ENCODE measurements at places on chromosomes 5 and 9.

- peaks cover 13% of the 10 kb centered on the region for H3K27me3 ChIP-seq
- no peaks in the 10 kb centered on the region for H3K36me3 ChIP-seq
- H3K27ac ChIP-seq: no peak overlapping the region
- DNase-seq: no peak
- H3K4me3 ChIP-seq: no peak overlapping the region
Measured at GRCh38 chr5:90274216-90274615, 135.3 kb downstream of the CETN3 start.

- H3K4me3 ChIP-seq: peak overlapping the region; percentile 88
- H3K36me3 ChIP-seq: no peaks in the 10 kb centered on the region
- no peaks in the 10 kb centered on the region for H3K27me3 ChIP-seq
- peaks cover 61% of the 10 kb centered on the region for H3K4me1 ChIP-seq
- no peak for DNase-seq
- H3K27ac ChIP-seq: peak overlapping the region; percentile 96
Measured at GRCh38 chr5:102762095-102762534, 7.0 kb downstream of the PAM start.

DNA sequence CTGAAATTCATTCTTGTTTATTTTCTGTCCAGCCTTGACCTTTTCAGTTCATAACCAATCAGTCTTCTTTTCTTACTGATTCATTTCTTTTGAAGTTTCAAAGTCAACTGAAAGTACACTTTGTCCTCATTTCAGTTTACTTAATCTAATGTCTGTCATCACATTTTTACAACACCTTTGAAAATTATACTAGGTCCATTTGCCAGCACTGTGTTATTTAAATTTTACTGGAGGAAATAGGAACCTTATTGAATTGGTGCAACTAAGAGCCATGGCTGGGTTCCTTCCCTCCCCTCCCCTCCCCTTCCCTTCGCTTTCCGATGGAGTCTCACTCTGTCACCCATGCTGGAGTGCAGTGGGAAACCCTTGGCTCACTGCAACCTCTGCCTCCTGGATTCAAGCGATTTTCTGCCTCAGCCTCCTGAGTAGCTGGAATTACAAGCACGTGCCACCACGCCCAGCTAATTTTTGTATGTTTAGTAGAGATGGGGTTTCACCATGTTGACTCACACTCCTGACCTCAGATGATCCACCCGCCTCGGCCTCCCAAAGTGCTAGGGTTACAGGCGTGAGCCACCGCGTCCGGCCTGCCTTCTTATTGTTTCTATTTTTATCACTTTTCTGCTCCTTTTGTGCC, 6.3 kb downstream of the RMI1 start:
- H3K27ac ChIP-seq: no peak overlapping the region
- peaks cover 9% of the 10 kb centered on the region for H3K4me1 ChIP-seq
- peak overlapping the region; percentile 36 for H3K4me3 ChIP-seq
- no peaks in the 10 kb centered on the region for H3K27me3 ChIP-seq

- peaks cover 11% of the 10 kb centered on the region for H3K4me1 ChIP-seq
- H3K4me3 ChIP-seq: no peak overlapping the region
- H3K27ac ChIP-seq: no peak overlapping the region
- H3K27me3 ChIP-seq: no peaks in the 10 kb centered on the region
- H3K36me3 ChIP-seq: peaks cover 6% of the 10 kb centered on the region
- no peak for DNase-seq
Measured at GRCh38 chr5:65821966-65822365, 100.0 kb downstream of the NLN start.

DNA sequence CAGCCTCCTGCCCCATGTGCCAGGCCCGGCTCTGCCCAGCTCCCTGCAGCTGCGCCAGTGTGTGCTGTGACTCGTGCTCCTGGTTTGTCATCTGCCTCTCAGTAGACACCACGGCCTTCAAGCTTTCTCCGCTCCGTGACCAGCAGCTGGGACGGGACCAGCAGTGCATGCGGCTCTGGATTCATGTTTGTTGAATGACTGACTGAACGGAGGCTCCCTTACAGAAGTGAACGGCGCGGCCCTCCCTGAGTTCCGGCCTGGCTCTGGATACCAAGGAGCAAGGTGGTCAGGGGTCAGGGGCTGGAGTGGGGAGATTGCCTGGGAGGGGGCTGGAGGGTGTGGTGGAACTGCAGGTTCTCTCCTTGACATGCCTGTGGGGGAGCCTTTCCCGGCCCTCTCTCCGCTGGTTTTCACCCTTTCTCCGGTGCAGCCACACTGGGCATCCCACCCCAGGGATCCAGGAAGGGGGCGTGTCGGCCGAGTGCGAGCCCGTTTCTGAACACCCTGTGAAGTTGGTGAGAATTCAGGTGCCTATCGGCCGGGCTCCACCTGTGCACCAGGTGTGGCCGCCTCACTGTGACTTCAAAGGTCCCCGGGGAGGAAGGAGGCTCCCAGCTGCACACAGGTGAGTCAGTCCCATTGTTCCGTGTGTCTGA, 11.1 kb upstream of the CEP72 start:
- no peak overlapping the region for H3K27ac ChIP-seq
- peaks cover 2% of the 10 kb centered on the region for H3K36me3 ChIP-seq
- peaks cover 15% of the 10 kb centered on the region for H3K4me1 ChIP-seq
- no peak overlapping the region for H3K4me3 ChIP-seq
- H3K27me3 ChIP-seq: peaks cover 67% of the 10 kb centered on the region

DNA sequence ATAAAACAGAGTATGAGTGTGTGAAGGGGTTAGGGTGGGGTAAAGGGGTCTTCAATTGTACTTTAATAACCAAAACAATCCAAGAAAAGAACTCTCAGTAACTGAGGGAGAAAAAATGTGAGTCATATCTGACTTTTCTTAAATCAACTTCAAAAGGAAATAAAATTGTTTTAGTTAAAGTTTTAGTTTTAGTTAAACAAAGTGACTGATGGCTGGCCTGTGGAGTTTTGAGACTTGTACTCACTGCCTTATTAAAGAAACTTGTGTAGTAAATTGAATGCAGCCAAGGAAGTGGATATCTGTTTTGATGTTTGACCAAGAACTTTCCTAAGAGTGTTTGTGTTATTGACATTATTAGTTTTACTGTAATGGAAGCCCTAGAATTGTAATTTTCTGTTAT, 2032.6 kb downstream of the MAT2B start:
- no peak overlapping the region for H3K4me3 ChIP-seq
- DNase-seq: no peak
- no peaks in the 10 kb centered on the region for H3K36me3 ChIP-seq
- H3K27me3 ChIP-seq: no peaks in the 10 kb centered on the region
- H3K4me1 ChIP-seq: no peaks in the 10 kb centered on the region

DNA sequence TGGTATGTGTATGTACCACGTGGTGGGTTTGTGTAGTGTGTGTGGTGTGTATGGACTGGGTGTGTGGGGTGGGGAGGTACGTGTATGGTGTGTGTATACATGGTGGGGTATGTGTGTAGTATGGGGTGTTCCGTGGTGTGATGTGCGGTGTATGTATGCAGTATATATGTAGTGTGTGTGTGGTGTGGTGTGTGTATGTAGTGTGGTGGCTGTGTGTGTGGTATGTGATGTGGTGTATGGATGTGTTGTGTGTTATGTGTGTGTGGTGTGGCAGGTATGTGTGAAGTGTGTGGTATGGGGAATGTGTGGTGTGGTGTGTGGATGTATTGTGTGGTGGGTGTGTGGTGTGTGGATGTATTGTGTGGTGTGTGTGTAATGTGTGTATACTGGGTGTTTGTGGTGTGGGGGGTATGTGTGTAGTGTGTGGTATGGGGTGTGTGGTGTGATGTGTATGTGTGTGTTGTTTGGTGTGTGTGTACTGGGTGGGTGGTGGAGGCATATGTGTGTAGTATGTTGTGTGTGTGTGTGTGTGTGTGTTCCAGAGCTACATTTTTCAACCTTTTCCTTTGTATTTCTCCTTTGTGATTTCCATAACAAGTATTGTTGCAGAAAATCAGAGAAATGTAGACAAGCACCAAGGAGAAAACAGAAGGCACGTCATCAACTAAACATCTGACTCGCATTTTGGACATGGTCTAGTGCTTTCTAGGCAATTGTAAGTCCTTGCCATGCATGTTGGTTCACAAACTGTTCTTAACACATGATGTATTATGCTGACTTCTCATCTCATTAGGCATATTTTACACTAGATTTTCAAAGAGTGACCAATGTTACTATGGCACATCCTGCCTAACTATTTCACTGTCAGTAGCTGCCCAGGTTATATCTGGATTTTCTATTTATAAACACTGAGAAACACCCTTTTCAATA, 13.2 kb downstream of the SEMA4D start:
- peaks cover 18% of the 10 kb centered on the region for H3K36me3 ChIP-seq
- no peaks in the 10 kb centered on the region for H3K27me3 ChIP-seq
- peak overlapping the region; percentile 99 for H3K4me3 ChIP-seq

DNA sequence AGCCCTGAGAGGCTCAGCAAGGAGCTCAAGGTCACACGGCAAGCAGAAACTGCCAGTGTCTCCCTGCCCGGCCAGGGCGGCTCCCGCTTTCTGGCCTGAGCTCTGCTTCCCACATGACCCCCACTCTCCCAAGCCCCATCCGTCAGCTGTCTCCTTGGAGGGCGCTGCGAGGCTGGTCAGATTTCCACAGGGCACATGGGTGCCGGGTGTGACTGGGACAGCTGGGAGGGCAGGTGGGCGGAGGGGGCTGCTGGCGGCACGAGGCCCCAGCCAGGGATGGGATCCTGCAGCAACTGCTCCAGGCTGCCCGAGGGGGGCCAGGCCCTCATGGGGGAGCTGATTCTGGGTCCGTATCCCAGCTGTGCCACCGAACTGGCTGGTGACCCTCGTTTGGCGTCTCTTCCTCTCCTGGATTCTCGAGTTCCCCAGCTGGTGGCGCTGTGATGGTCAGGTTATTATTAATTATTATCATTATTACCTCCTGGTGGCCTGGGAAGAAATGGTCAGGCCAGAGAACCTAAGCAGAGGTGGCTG, 12.9 kb upstream of the WDR38 start:
- H3K27me3 ChIP-seq: peaks cover 31% of the 10 kb centered on the region
- no peaks in the 10 kb centered on the region for H3K4me1 ChIP-seq
- DNase-seq: no peak
- no peak overlapping the region for H3K27ac ChIP-seq
- no peak overlapping the region for H3K4me3 ChIP-seq

DNA sequence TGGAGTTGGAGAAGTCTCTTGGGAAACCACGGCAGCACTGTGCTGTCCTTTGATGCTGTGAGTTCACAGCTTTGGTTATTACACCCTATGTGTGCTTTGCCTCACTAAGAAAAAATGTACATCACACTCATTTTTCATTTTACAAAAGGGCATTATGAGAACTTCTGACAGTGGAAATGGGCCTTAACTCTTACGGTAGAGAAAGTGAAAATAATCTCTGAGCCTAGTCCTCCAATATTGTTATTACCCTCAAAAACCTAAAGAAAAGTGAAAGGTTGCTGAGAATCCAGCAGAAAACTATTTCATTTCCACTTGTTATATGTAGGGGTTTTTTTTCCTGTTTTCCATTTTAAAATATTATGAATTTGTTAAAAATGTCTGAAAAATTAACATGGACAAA, 8.2 kb upstream of the OR13D1 start:
- H3K4me1 ChIP-seq: peaks cover 4% of the 10 kb centered on the region
- DNase-seq: no peak
- no peaks in the 10 kb centered on the region for H3K27me3 ChIP-seq
- H3K4me3 ChIP-seq: no peak overlapping the region
- H3K36me3 ChIP-seq: peaks cover 2% of the 10 kb centered on the region

DNA sequence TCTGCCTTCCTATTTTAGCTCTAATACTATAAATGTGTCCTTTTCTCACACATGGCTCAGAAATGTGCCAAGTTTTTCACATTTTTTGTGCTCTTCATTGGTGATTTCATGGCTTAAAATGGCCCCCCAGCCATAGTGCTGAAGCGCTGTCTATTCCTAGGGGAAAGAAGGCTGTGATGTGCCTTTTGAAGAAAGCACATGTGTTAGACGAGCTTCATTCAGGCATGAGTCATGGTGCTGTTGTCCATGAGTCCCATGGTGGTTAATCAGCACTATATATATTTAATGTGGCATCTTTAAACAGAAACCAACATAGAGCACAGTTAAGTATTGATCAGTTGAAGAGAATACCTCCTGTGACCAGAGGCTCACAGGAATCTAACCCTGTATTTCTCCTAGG, 55.8 kb downstream of the PDE8B start:
- no peaks in the 10 kb centered on the region for H3K4me1 ChIP-seq
- DNase-seq: no peak
- peaks cover 13% of the 10 kb centered on the region for H3K27me3 ChIP-seq
- no peak overlapping the region for H3K4me3 ChIP-seq
- no peak overlapping the region for H3K27ac ChIP-seq

GRCh38 chr5:180018347-180019060, 53.1 kb downstream of the RNF130 start:
- H3K4me3 ChIP-seq: no peak overlapping the region
- no peak for DNase-seq

DNA sequence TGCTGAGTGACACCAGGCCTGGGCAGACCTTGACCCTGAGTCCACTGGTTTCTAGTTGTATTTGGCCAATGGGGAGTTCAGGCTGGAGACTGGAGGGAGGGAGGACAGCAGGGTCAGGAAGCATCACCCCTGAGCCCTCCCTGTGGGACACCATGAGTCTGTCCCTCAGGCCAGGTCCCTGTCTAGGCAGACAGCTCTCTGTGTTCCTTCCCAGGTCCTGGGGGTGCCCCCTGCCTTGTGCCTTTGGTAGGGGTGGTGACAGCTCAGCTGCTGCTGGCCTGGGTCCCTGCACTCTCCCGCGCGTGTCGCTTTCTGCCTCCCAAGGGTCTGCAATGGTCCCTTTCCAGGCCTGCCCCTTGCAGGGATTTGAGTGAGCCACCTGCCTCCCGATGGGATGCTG, 125.5 kb downstream of the OLFM1 start:
- H3K27me3 ChIP-seq: peaks cover 33% of the 10 kb centered on the region
- H3K4me3 ChIP-seq: no peak overlapping the region
- DNase-seq: no peak
- no peaks in the 10 kb centered on the region for H3K36me3 ChIP-seq
- H3K27ac ChIP-seq: no peak overlapping the region

DNA sequence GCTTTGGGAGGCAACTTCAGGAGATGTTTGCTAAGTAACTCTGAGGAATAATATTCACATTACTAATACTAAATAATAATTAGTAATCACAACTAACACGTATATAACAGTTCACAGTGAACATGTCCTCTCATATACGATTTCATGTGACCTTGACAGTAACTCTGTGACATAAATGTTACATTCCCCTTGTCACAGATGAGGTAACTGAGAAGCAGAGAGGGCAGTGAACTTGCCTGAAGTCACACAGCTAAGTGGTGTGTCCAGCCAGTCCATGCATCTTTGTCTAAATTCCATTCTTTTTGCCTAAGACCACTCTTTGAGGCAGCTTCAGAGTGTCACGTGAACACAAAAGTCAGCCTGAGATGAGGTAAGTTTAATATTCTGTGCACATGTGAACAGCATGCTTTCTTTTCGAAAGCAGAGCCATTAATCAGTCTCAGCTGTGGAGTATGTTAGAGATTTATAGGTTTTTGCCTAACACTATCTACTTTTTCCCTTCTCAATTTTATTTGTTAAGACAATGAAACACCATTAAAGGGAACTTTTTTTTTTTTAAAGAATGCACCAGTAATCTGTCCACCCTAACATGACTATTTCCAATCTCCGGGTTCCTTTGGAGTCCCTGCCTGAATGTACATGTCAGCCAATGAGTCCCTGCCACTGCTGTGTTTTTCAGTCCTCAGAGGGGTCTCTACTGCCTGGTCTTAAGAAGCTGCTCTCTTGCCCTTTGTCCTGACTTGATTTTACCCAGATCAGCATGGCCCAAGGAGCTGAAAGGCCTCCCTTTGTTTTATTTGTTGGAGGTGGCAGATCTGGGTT, 43.5 kb downstream of the SH3PXD2B start:
- H3K4me1 ChIP-seq: no peaks in the 10 kb centered on the region
- H3K36me3 ChIP-seq: no peaks in the 10 kb centered on the region
- no peak overlapping the region for H3K27ac ChIP-seq
- no peak for DNase-seq
- no peak overlapping the region for H3K4me3 ChIP-seq
- H3K27me3 ChIP-seq: peaks cover 53% of the 10 kb centered on the region

- no peaks in the 10 kb centered on the region for H3K4me1 ChIP-seq
- no peak overlapping the region for H3K27ac ChIP-seq
- no peak for DNase-seq
- peaks cover 29% of the 10 kb centered on the region for H3K27me3 ChIP-seq
Measured at GRCh38 chr5:142701673-142702311, 15.9 kb upstream of the FGF1 start.
